ENCODE measurements at places on chromosomes 6 and 20. TPM values are rescaled to one million over a fixed set of nuclear protein-coding genes. Genes with fewer than 3 reads are reported as not detected.

DNA sequence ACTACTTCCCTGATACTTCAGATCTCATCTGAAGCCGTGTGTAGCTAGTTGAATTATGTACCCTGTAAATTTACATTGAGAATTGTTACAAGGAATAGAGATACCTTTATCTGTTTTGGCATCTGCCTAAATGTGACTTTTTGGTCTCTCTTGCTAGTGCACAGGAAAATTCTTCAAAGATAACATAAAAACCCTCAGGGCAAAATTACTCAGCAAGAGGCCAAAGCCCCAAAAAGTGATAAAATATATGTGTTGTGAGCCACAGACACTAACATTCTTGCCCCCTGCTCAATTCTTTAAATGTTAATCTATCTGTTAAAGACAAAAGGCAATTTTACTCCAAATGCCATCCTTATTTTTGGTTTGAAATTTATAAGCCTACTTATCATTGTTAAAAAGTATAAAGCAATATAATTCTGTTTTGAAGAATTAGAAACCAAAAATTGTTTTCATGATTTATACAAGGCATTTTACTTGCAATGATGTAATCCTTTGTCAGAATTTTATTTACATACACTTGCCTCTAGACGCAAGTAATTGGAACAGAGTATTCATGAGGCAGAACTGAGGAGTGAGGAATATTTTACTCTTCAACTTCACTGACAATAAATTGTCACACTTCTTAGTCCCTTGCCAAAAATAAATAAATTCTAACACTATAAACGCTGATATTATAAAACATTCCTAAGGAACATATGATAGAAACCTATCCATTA lies 186.2 kb downstream of the EPM2A start:
- no peak for DNase-seq
- no peak overlapping the region for H3K27ac ChIP-seq
- no peaks in the 10 kb centered on the region for H3K4me1 ChIP-seq

ABHD12 gene
- 15.6 TPM for total RNA-seq

DNA sequence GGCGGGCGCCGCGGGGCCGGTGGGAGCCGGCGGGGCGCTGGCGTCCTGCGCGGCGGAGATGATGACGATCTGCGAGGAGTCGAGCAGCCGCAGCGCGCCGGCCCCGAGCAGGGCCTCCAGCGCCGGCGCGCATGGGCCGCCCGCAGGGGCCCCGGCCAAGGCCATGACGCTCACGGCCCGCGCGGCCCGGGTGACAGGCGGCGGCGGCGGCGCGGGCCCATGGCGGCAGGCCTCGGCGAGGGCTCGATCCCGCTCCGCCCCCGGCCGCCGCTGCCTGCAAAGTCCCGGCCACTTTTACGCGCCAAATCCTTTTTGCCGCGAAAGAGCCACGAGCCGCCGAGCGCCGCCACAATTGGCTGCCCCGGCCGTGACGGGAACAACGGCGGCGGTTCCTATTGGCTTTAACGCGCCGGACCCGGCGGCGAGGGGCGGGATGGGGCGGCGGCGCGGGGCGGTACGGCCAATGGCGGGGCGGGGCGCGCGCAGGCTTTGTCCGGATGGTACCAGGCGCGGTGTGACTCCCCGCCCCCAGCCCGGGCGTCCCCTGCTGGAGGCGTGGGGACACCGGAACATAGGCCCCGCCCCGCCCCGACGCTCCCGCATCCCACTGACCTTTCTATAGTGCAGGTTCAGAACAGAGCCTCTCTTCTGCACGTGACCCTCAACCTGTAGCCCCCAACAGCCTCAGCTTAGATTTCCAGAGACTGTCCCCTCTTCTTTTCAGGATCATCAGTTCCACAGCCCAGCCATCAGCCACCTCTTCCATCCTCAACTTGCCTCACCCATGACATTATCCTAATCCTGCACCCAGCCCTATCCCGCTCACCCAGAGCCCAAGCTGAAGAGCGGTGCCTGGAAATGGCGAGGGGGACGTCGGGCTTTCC lies at the start of gene E2F1:
Gene E2F1, minus strand, starts transcription at position 286 of the 884 bp plus-strand sequence. Its CDS starts 121 bp downstream, at position 165.
- H3K4me3 ChIP-seq: peak within 1 kb of the TSS; percentile 65
- H3K27ac ChIP-seq: peak within 1 kb of the TSS; percentile 76
- peak; percentile 97 for DNase-seq
- H3K4me1 ChIP-seq: peaks cover 40% of the 10 kb centered on the region
- peaks cover 9% of the 10 kb centered on the region for H3K36me3 ChIP-seq

DNA sequence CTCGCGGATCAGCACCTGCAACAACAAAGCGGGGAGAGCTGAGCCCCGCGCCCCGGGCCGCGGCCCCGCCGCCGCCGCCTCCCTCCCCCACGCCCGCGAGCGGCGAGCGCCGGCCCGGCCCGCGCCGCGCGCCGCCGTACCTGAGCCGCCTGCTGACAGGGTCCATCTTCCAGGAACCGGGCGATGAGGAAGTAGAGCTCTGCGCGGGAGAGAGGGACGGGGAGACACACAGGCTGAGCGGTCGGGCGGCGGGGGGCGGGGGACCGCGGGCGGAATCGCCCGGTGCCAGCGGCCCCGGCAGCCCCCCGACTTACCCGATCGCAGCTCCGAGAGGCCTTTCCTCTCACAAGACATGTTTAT lies 359 bp downstream of the PHIP start:
- H3K4me1 ChIP-seq: no peaks in the 10 kb centered on the region
- no peaks in the 10 kb centered on the region for H3K27me3 ChIP-seq
- peak overlapping the region; percentile 83 for H3K4me3 ChIP-seq
- H3K27ac ChIP-seq: peak overlapping the region; percentile 95
- peak; percentile 57 for DNase-seq

- H3K4me3 ChIP-seq: no peak overlapping the region
- DNase-seq: no peak
- peaks cover 6% of the 10 kb centered on the region for H3K4me1 ChIP-seq
- H3K27me3 ChIP-seq: peaks cover 18% of the 10 kb centered on the region
- no peaks in the 10 kb centered on the region for H3K36me3 ChIP-seq
Observed at GRCh38 chr6:193773-194310, 98.4 kb upstream of the DUSP22 start.

DNA sequence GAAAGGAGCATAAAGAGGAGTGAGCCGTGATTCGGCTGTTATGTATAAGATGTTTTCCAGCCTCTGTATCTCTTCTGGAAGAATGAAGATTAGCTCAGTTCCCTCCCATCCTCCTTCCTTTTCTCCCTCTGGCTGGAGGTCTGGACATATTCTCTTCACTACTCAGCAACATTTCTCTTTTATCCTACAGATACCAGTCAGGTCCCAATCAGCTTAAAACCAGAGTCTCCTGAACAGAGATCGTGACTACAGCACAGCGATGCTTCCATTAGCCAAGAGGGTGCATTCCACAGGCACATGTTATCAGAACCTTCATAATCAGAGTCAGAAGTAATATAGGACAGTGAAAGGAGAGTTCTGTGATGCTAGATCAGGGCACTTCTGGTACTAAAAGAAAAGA lies 133.9 kb upstream of the SOX4 start:
- H3K27me3 ChIP-seq: peaks cover 8% of the 10 kb centered on the region
- no peak overlapping the region for H3K4me3 ChIP-seq
- DNase-seq: no peak
- no peak overlapping the region for H3K27ac ChIP-seq

DNA sequence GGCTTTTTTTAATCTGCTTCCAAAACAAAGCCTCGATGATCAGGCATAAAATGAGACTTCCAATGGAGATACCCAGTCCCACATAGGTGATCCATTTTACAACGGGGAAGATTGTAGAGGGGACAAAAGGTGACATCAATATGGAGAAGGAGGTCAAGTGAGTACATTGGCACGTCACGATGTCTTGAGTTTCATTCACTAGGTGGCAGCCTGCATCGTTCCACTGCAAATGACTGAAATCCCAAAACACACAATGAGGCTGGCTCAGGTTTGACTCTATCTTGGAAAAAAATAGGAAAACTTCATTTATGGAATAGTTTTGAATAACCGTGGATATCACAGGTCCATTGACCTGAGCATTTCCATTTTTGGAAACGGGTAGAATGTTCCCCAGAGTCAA lies 32.5 kb downstream of the ADGRF1 start:
- no peaks in the 10 kb centered on the region for H3K36me3 ChIP-seq
- H3K27me3 ChIP-seq: peaks cover 7% of the 10 kb centered on the region
- H3K27ac ChIP-seq: no peak overlapping the region
- H3K4me1 ChIP-seq: no peaks in the 10 kb centered on the region
- peak; percentile 4 for DNase-seq

GRCh38 chr20:9677100-9677623 lies 161.7 kb downstream of the PAK5 start:
- no peaks in the 10 kb centered on the region for H3K36me3 ChIP-seq
- no peaks in the 10 kb centered on the region for H3K27me3 ChIP-seq
- no peak overlapping the region for H3K27ac ChIP-seq
- no peak for DNase-seq
- no peaks in the 10 kb centered on the region for H3K4me1 ChIP-seq

DNA sequence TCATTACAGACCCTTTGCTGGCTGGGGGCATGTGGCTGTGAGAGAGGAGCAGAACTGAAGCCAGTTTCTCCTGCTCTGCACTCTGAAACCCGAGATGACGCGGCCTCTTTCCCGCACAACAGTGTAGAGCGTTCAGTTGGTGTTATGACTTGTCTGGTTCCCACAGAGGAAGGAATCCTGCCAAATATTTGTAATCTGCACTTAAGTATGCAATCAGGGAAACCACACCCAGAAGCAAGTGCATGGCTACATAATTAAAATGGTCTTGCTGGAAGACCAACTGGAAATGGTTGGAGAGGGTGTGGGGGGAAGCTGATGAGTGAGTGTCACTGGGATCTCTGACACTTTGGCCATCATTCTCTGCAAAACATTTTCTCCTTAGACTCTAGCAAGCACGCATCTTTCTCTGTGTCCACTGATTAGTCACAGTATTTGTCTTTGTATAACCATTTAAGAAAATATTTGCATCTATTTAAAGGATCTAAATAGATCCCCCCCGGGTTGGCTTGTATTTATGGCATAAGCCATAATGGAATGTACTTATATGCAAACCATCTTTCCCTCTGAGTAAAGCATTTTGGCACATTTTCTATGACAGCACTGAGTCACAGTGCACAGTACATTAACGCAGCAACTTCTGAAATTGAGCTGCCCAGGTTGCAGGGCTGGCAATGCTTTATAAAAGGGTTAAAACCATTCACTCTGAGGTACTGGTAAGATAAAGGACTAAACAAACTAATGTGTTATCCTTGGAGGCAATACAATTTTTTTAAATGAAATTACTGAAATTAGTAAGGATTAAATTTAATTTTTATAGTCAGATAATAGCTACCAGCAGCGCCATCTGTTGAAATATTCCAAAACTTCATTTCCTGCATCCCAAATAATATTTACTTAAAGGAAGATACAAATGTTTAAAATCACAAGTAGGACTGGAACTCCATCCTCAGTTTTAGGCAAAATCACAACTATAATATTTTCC lies 76.7 kb downstream of the FOXC1 start:
- DNase-seq: no peak
- no peaks in the 10 kb centered on the region for H3K36me3 ChIP-seq
- H3K27ac ChIP-seq: no peak overlapping the region
- no peaks in the 10 kb centered on the region for H3K4me1 ChIP-seq
